ENCODE measurements at places on chromosomes 1 and 21.

DNA sequence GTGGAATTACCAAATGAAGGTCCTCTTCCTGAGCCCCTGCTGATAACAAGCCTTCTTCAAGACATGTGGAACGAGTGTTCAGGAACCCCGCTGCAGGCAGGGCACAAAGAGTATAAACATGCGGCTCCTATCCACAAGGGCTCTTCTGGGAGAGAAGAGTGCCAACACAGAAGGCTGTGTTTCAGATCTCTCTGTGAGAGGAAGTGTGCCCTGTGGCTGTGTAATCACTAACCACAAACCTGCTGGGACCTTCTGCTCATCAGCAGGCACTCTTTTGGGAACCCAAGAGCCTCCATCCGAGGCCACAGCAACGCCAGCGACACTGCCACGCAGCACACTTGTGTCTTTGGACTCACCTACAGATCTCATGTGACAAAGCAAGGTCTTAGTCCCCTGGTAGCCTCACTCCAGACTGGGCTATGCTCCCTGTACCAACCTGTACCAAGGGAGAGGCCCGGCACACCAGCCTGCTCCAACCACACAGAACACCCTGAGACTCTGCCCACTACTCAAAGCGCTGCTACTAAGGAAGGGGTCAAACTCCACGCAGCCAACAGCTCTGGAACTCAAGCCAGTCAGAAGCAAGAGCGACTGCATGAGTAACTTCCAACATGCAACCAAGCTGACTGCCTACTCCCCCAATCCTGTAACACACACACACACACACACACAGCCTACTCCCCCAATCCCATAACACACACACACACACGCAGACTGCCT lies 7.8 kb downstream of the PTTG1IP start:
- DNase-seq: no peak

- peak; percentile 84 for DNase-seq
Measured at GRCh38 chr1:6603238-6603914, 707 bp upstream of the KLHL21 start.

GRCh38 chr1:40848530-40849189 lies 13.5 kb downstream of the CITED4 start:
- peak; percentile 50 for DNase-seq

GRCh38 chr1:87329051-87329525 lies 408 bp downstream of the LMO4 start:
- peak; percentile 72 for DNase-seq

DNA sequence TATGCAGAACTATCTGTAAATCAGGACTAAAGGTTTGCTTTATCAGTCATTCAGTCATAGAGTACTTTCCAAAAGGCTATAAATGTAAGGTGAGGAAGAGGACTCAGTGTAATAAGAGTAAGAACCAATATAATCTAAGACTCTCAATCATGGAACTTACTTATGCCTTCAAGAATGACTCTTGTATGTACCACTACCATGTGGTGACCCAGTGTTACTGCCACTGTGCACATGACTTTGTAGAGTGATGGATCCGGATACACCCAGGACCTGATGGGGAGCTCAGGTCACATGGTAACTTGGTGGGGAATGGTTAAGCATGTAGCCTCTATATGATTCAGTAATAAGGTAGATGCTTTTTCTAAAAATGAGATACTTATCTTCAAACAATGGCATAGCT lies 2099.8 kb downstream of the MRPL39 start:
- no peak for DNase-seq
